Liver (tissue), 10 donors: ENCODE measurements at places on chromosomes 6 and 20. TPM values are rescaled to one million over a fixed set of nuclear protein-coding genes. Genes with fewer than 3 reads are reported as not detected.
A peak's percentile ranks its signal among the peaks of the same experiment; 100 is the strongest.

DNA sequence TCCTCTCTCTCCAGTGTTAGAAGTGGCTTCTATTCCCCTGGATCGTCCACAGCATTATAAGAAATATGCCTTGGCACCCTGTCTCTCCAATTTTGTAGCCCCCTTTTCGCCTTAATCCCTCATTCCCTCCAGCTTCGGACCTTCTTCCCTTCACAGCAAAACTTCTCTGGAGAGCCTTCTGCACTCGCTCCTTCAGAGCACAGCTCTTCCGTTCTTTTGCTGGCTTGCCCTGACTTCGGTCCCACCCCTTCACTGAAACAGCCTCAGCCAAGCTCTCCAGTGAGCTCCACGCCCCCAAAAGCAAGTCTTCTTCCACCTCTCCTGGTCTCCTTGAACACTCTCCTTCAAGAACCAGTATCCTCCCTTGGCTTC is 134.7 kb upstream of the RNF24 start:
- DNase-seq = no peak

DNA sequence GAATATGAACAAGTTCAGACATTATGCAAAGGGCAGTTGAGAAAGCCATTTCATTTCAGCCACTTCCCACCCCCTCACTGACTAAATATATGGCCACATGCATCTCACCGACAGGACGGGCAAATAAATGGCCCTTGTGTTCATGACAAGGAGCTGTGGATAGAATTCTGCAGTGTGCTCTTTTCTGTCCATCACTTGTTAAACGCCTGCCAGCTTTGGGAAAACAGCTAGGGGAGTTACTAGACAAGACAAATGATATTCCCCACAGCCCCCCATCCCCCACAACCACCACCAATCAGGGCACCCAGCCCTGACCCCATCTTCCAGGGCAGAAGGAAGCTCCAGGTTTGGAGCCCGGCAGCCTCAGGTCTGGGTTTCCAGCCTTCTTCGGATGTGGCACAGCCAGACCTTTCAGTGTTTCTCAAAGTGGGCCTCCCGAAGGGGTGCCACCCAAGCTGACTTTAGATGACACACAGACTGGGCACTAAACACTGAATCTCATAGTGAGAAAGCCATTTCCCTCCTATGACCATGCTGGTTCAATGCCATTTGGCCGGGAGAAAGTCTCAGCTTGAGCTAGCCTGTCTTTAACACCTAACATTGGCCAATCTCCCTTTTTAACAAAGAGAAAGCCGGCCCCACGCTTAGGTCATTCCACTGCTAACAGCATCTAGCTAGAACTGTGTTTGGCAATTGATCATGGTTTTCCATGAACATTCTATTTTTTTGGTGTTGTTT is 4.0 kb upstream of the RIPOR3 start:
- DNase-seq = no peak

GRCh38 chr6:45377043-45377553 is 636 bp downstream of the SUPT3H start:
- DNase-seq = peak; percentile 75

GRCh38 chr20:50980071-50980681 is 21.6 kb downstream of the MOCS3 start:
- DNase-seq = no peak

DNA sequence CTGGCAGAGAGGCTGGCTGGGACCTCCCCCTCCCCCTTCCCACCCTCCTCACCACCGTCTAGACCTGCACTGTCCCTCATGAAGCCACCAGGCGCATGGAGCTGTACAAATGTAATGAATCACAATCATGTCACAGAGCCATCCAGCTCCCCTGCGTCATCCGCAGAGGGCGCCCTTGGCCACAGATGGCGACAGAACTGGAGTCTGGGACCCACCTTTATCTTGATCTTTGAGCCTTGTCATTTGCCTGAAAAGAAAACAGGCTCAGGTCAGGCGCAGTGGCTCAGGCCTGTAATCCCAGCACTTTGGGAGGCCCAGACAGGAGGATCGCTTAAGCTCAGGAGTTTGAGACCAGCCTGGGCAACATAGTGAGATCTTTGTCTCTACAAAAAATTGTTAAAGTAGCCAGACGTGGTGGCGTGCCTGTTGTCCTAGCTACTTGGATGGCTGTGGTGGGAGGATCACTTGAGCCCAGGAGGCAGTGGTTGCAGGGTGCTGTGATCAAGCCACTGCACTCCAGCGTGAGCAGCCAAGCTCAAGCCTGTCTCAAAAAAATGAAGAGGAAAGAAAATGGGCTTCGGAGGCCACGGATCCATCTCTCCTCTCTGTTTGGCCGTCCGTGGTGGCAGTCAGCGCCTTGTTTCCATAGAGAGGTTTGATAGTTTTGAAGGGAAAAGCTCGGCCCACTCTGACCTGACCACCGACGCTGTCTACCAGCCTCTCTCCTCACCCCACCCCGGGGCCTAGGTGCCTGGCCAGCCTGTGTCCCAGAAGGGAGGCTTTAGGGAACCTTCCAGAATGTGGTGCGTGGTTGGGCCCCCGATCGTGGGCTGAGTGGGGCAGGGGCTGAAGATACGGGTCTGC is 6.2 kb downstream of the COL9A3 start:
- DNase-seq = no peak

GRCh38 chr6:119052292-119052889 is 26.1 kb downstream of the FAM184A start:
- no peak for DNase-seq

DNA sequence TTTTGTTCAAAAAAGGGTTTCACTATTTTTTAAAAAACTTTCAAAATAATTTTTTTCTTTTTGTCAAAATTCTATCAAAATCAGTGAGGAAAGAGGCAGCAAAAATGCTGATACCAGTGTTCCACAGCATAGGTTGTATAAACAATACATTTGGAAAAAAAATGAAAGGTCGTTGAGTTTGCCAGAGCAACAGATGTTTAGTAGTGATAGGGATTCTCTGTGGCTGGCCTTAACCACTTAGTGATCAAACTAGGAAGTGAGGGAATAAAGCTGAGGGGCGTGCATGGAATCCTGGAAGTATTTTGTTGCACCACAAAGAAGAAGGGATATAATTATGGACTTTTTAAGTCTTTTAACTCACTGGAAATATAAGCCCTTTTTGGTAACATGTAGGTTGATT is 555.3 kb upstream of the CHD6 start:
- no peak for DNase-seq

DNA sequence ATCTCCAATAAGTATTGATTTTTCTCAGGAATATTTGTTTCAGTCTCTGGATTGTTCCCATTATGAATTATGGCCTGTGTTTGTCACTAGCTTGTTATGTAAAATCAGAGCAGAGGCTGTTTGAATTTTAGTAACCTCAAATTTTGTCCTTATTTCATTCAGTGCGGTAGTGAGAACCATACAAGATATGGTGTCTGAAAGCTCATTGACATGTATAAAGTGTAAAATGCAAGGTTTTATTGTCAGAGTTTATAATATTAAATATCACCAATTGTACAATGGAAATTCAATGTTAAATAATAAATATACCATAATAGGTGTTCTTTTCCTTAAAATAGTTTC is 353.3 kb upstream of the SYNCRIP start:
- no peak for DNase-seq

DNA sequence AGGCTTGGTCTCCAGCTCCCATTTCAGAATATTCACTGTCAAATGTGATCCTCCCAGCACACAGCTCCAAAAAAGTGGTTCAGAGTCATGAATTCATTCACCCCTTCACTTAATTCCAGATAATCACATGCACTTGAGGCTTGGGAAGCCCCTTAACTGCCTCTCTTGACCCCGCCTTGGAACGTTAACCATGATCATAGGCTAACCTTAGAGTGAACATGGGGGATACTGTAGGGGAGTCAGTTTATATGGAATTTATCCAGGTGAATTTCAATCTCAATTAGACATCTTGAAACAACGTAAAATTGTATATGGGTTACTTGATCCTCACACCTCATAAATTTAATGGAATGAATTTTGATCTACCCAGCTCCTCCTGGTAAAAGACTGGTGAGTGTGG is 346.8 kb upstream of the ARID1B start:
- no peak for DNase-seq

DNA sequence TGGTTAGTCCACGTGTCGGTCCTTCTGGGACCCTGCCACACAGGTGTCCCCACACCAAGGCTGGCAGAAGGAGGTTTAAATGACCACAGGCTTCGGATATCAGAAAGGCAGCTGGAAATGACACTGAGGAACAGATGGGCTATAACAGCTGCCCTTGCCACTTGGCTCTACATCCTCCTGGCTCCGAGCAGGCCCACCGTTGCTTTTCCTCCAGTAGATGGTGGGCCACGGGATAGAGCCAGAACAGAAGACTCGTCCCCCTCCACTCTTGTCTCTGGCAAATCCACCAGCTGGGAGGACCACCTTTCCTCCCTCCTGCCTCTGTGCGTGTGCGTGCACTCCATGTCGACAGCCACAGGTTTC is 17.6 kb downstream of the WRNIP1 start:
- DNase-seq = no peak

- peak; percentile 81 for DNase-seq
Measured at GRCh38 chr20:33667676-33668465, 1.1 kb downstream of the ACTL10 start.

DNA sequence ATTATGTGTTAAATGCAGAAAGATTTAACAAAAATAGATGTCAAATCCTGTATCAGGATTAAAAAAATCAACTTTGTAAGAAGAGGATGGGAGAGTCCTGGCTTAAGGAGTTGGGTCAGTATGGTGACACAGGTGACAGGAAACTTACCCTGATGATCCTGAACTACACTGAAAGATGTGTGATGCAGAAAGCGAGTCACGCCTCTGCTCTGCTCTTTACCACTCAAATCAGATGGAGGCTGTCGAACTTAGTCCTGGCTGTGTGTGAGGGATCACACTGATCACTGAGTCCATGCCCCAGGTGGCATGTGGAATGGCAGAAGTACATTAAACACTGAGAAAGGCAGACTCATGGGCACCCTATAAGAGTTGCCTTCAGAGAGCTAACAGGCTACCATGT is 92.9 kb downstream of the GJA10 start:
- no peak for DNase-seq

DNA sequence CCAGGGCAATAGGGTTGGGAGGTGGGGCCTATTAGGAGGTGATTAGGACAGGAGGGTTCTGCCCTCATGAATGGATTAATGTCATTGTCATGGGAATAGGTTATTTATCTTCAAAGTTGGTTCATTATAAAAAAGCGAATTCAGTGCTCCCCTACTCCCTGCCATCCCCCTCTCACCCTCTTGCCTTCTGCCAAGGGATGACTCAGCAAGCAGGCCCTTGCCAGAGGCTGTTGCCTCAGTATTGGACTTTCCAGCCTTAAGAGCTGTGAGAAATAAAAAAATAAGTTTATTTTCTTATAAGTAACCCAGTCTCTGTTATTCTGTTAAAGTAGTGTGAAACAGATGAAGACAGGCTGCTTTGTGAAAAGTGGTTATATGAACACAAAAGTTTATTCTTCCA is 381.1 kb upstream of the ZFP64 start:
- DNase-seq = no peak

GRCh38 chr6:106300944-106301343 is 24.6 kb downstream of the ATG5 start:
- no peak for DNase-seq

DNA sequence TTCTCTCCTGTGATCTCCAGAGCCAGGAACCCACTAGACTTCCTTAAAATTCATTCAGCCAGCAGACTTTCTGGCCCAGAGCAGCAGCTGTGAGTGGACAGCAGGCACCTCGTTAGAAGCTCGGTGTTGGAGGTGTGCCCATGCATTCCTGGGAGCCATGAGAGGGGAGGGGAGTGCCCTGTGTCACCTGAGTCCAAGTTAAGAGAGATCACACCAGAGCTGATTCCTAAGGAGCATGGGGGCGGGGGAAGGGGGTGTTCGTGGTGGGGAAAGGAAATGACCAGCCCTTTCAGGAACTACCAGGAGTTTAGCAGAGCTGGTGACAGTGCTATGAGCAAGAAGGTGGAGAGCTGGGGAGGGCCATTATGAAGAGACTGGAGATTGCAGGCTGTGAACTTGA is 46.9 kb downstream of the GFRA4 start:
- no peak for DNase-seq

DNA sequence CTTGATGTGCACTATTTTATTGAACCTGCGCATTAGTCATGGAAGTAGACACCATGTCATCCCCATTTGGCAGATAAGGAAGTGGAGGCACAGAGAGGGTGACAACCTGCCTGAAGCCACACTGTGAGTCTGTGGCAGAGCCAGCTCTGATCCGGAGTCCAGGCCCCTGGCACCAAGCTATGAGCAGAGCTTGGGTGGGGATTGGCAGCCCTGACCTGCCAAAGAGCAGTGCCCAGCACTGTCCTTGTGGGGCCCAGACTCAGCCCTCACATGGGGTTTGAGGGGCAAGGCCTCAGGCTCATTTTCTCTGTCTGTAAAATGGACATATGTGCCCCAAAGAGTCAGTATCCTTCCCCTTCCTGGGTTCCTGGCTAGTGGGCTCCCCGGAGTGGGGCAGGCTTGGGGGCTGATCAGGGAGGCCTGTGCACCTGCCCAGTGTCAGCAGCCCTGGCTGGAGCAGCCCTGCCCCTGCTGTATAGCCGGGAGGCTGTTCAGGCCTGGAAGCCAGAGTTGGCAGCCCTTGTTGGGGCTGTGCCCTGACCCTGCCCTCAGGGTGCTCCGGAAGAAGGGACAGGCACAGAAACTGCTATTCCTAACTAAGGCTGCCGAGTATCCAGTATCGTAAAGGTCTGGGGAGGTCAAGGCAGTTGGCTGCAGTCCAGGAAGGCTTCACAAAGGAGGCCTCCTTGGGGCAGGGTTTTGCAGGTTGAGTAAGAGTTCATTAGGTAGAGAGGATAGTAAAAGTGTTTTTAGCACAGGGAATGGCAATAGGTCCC is 38.7 kb downstream of the TGM2 start:
- DNase-seq = peak; percentile 22

GRCh38 chr20:46226602-46227001 is 81.7 kb downstream of the CDH22 start:
- no peak for DNase-seq

- DNase-seq = no peak
Measured at GRCh38 chr6:159067334-159067733, 22.5 kb upstream of the TAGAP start.

- DNase-seq = no peak
Measured at GRCh38 chr6:56593801-56594318, 48.8 kb downstream of the DST start.

DNA sequence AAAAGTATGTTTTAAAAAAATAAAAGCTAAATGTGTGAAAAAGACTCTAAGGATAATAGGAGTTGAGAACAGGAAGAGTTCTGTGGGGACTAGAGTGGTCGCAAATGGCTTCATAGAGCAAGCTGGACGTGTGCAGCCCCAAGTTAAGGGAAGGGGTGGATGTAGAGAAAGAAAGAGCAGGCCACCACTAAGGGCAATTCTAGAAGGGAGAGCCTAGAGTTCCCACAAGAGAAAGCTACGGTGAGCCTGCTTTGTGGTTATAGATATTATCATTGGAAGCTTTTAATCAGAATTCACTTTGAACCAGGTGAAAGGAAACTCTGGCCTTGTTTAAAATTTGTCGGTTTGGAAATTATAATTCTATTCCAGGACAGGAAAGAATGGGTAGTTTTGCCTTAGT is 101.6 kb downstream of the HIVEP2 start:
- DNase-seq = no peak

- DNase-seq = no peak
Measured at GRCh38 chr20:8399947-8400346, 267.9 kb downstream of the PLCB1 start.

Gene ADGRB3
- 0.75 TPM for total RNA-seq

Gene MAS1
- under 0.01 TPM for total RNA-seq

Gene ENPP5
- 3.2 TPM for total RNA-seq

Gene TBPL1
- 5.4 TPM for total RNA-seq

Gene CST2
- not detected for total RNA-seq

Gene ADGRF5
- 4.9 TPM for total RNA-seq

Gene HLA-DQA2
- total RNA-seq = not detected
